Urothelium cell line (cell line): ENCODE measurements at places on chromosomes 13 and 19.

GRCh38 chr13:44165889-44166496 lies 207.6 kb upstream of the SERP2 start:
- no peak for DNase-seq

GRCh38 chr13:51101636-51102235 lies 9.3 kb downstream of the C13orf42 start:
- DNase-seq, result no peak

GRCh38 chr19:858868-859843 lies at the start of gene CFD:
CFD (plus strand) TSS chr19:859664; CDS start chr19:859690, 26 bp downstream.
- DNase-seq, result no peak

DNA sequence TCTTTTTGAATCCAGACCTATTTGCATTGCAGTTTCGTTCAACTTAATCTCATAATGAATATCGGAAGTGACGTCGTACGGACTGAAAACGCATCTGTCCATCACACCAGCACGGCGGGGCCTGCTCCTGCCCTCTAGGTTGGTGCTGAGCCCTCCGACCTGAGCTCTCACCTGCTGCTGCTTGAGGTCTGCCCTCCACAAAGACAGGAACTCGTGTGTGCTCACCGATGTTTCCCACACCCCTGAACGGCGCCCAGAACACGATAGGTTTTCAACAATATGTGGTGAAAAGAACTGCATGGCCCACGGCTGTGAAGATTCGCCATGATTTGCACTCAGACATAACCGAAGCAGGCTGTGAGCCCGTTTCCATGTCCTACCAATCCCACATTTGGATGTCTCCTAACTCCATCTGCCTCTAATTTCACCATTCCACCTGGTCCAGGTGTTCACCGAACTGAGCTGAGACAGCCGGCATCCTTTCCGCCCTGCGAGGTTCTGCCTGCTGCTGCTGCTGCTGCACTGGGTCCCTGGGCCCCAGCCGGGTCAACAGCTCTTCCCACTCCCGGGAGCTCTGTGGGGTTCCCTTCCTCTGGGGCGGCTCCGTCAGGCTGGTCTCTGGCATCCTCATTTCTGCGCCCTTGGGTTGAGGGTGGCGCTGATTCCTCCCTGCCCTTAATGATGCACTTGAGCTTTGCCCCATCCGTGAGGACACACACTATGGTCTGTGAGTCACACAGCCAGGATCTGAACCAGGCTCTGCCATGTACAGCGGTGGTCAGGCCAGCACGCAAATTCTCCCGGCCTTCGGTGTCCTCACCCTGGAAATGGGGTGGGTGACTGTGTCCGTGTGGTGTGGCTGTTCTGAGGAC lies 20.9 kb downstream of the GRTP1 start:
- no peak for DNase-seq

DNA sequence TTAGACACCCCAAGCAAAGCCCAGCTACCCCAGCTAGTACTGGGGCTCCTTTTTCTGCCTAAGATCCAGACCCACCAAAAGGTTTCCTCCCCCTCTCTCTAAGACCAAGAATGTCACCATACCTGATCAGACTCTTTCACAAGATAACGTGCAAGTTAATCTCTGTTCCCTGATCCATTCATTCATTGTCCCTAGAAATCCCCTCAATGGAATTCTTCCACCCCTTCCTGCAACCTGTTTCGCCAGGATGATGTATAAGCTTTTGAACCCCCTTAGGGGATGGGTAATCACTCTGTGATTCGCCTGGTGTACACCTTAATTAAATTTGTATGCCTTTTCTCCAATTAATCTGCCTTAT lies 17.3 kb upstream of the CLN5 start:
- no peak for DNase-seq
